ENCODE measurements at places on chromosomes 5 and 9.

DNA sequence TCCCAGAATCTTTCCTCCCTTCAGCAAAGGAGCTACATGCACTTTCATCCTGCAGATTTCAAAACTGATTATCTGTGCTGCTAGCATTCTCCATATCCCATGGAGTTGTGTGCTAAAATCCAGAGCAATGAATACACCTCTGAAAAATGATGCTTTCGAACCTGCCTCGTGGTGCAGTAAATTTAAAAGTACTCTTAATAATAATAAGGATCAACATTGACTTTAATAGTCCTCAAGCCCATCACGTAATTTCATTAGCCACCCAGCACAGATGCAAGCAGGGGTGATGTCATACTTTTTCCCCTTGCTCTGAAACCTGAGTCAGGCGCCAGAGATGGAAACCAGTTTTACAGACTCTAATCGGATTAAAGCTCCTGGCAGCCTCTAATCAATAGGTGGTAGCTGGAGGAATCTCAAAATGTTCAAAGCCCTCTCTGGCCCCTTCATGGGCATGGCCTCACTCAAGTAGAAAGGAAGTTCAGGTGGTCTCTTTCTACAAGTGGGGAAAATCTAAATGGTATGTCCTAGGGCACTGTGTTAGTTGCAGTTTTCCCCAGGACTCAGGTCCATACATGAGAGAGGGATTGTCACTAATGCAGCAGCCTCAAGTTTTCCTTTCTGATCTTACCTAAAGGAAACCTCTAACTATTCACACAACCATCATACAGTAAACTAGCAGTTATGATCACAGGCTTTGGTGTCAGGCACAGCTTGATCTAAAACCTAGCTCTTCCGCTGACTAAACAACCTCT lies 221.6 kb upstream of the SLC30A5 start:
- DNase-seq: no peak

GRCh38 chr9:78893774-78894401 lies 597.0 kb downstream of the PSAT1 start:
- no peak for DNase-seq

GRCh38 chr5:41925555-41925951 lies 472 bp downstream of the FBXO4 start:
- DNase-seq: no peak

GRCh38 chr5:142132916-142133315 lies 24.3 kb downstream of the NDFIP1 start:
- DNase-seq: no peak

Data from activated T-helper 1 cell treated with anti-CD3 and anti-CD28 coated beads, Interleukin-2, amount 50 U/mL, for 16 hours (primary cell).